Skeletal muscle tissue (tissue), 5 donors: ENCODE measurements at places on chromosomes 2 and 18. TPM values are rescaled to one million over a fixed set of nuclear protein-coding genes. Genes with fewer than 3 reads are reported as not detected.

RBM44 gene
- 2.1 TPM for total RNA-seq

GPR45 gene
- not detected for total RNA-seq

RUFY4 gene
- total RNA-seq = not detected

DIPK1C gene
- total RNA-seq = 5.2 TPM

PROKR1 gene
- total RNA-seq = 0.52 TPM

RNF125 gene
- 9.4 TPM for total RNA-seq

DNAJC5G gene
- under 0.01 TPM for total RNA-seq

SLC19A3 gene
- 4.2 TPM for total RNA-seq

SNRPD1 gene
- total RNA-seq = 14.1 TPM

SLC9A4 gene
- total RNA-seq = not detected

NCKAP1 gene
- 83.0 TPM for total RNA-seq

ABHD3 gene
- 11.5 TPM for total RNA-seq

ITPRIPL1 gene
- 3.7 TPM for total RNA-seq

NFU1 gene
- total RNA-seq = 51.7 TPM

IL36A gene
- total RNA-seq = not detected

C2orf80 gene
- total RNA-seq = not detected

KRTCAP3 gene
- not detected for total RNA-seq

RBFA gene
- 30.8 TPM for total RNA-seq

PTRHD1 gene
- 59.0 TPM for total RNA-seq
